ENCODE measurements at places on chromosomes 13 and 19.

- DNase-seq: no peak
Observed at GRCh38 chr13:39656325-39656677, 839 bp downstream of the COG6 start.

- DNase-seq: no peak
Observed at GRCh38 chr13:52846567-52847321, 1.7 kb downstream of the PCDH8 start.

- DNase-seq: no peak
Observed at GRCh38 chr13:29591310-29591709, 4.2 kb downstream of the SLC7A1 start.

DNA sequence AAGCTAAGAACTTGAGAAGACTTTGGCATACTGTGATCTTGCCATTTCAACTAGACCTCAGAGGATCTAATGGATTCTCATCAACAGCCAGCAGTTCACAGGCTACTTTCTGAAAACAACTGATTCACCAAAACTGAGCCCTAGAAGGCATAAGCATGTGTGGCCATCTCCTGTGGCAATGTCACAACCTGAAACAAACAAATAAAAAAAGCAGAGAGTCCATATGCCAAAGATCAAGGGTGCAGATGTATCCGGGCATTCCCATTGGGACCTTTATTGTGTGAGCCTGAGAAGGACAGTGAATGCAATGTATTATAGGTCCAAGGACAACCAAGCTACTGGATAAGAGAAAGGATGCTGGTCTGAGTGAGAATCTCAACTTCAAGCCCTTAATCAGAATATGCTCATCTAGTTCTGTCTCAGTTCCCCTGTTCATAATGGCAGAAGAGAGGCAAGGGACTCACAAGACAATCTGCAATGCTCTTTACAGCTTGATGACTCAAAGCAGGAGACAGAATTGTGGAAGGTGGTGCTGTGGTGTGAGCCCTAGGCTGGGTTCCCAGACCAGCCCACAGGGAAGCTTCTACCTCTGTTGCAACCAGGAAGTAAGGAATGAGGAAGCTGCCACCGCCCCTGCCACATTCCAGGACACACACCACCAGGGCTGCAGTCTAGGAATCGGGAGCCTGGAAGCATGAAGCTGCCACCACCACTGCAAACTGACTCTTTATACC, 133.7 kb downstream of the RAP2A start:
- no peak for DNase-seq

GRCh38 chr19:4052993-4053422, 13.7 kb downstream of the ZBTB7A start:
- no peak for DNase-seq

DNA sequence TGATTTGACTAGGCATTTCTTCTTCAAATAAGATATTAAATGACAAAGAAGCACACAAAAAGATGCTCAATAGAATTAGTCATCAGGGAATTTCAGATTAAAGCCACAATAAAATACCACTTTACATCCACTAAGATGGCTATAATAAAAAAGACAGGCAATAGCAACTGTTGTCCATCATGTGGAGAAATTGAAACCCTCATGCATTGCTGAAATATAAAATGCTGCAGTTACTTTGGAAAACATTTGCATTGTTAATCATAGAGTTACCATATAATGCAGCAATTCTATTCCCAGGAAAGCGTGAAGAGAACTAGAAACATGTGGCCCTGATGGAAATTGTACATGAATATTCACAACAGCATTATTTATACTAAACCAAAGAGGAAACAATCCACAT, 605.5 kb upstream of the SLITRK1 start:
- no peak for DNase-seq

DNA sequence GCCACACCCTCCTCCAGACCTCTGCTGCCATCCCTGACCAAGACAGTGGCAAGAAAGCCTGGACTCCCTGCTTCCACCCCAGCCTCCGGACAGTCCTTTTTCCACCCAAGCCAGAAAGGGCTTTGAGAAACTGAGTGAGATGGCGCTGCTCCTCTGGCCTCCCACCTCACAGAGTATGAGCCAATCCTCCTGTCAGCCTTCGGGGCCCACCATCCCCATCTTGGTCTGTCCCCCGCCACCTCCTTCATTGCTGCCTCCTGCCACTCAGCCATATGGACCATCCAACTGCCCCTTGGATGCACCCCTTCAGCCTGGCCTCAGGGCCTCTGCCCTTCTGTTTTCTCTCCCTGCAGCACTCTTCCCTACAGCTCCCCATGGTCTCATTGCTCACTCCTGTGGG, 125.7 kb downstream of the CRYL1 start:
- no peak for DNase-seq

DNA sequence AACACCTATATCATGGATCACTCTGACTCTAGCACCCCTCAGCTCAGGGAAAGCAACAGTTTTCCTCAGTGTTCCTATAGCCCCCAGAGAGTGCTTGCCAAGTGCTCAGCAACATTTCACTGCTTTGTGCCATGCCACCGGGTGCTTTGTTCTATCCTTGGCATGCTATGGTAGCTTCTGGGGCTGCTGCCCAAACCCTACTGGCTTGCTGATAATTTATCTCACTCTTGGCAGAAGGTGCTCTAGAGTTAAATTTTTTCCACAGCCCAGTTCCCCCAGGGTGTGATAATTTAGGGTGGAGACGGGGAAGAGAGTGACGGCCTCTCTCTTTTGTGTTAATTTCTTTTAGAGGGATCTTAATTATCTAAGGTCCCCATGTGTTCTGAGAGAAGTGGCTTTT, 12.6 kb upstream of the CSNK1A1L start:
- DNase-seq: no peak

DNA sequence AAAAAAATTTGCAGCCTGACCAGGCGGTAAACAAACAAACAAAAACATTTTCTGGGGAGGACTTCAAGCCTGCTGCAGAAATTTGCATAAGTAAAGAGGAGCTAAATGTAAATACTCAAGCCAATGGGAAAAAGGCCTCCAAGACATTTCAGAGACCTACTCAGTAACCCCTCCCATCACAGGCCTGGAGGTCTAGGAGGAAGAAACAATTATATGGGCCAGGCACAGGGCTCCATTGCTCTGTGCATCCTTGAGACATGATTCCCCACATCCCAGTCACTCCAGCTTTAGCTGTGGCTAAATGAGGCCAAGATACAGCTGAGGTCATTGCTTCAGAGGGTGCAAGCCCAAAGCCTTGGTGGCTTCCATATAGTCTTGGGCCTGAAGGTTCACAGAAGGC, 793.4 kb downstream of the SLITRK1 start:
- no peak for DNase-seq

DNA sequence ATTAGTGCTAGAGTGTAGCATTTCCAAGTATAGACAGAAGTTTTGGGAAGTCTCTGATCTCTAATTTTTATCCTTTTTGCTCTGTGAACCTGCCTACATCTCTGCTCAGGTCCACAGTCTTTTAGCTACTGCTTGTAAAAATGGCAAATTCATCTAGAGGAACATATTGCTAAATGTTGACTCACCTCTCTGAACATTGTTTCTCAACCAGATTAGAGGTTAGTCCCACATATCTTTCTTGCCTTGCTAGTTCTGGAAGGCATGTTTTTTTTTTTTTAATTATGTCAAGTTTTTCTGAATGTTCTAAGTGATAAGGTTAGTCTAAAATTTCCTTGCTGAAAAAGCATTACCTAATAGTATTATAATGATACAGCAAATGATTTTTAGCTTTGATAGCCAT, 2889.6 kb upstream of the PCDH20 start:
- DNase-seq: no peak

DNA sequence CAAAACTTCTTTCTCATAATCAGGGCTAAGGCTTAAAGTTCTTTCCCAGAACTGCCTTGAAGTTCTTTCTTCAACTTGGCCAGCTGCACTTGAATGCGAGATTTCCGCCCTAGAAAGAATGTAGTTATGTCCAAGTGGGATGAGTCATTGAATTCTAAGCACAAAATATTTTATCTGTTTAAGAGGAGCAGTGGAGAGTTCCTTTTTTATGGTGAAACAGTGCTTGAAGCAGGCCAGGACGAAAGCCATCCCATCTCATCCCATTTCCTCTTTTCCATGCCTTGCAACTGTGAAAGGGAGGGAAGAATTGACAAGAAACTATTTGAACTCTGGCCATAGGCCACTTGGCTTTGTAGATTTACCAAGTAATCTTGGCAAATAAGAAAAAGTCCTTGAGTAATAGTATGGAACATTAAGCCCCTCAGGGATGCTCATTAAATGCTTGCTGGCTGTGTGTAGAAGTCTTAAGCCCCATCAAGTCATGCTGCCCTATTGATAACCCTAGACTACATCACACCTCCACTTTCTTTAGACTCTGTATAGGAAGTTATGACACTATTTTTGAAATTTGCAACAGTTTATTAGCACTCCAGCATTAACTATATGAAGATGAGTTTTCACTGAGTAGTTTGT, 174.5 kb downstream of the KCTD12 start:
- peak; percentile 22 for DNase-seq

GRCh38 chr13:114087430-114087829, 45.0 kb downstream of the RASA3 start:
- no peak for DNase-seq

GRCh38 chr13:76798037-76798436, 88.2 kb downstream of the KCTD12 start:
- no peak for DNase-seq

DNA sequence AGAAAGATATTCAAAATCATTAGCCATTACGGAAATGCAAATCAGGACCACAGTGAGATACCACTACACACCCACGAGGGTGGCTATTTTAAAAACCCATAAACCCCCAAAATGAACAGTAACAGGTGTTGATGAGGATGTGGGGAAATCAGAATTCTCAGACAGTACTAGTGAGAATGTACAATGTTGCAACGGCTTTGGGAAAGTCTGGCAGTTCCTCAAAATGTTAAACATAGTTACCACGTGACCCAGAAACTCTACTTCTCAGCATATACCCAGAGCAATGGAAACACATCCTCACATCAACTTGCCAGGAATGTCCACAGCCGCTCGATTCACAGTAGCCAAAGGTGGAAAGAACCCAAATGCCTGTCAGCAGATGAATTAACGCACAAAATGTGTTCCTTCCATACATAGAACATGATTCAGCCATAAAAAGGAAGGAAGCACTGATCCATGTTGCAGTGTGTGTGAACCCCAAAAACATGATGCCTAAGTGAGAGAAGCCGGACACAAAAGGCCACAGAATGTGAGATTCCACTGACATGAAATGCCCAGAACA, 7.0 kb downstream of the PLVAP start:
- no peak for DNase-seq

DNA sequence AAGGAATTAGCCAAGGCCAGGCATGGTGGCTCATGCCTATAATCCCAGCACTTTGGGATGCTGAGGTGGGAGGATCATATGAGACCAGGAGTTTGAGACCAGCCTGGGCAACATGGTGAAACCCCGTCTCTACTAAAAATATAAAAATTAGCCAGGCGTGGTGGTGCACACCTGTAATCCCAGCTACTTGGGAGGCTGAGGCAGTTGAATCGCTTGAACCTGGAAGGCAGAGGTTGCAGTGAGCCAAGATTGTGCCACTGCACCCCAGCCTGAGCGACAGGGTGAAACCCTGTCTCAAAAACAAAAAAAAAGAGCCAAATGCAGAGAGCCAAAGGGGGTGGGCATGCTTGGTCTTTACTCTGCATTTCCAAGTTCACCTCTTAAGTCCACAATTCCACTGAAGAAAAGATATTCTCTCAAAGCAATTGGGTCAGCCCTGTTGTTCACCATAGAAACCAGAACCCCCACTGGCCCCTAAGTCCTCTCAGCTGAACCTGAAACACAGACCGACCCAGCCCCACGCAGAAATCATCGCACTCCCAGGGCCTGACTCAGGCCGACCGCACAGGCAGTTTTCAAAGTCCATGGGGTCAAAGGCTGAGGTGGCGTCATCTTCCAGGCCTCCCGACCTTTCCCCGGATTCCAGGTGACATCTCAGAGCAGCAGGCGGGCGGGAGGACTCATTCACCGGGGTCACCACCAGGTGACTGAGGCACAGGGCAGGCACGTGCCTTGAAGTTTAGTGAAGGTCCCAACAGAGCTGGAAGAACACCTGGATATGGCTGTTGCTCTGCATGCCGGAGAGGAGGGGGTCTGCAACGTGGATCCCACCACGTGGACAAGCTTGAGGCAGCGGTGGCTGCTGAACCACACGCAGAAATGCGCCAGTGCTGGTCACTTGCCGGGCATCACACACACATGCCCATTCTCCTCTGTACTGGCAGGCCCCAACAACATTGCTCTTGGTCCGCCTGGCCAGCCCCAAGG, 33.1 kb downstream of the SLC25A42 start:
- no peak for DNase-seq

- no peak for DNase-seq
Observed at GRCh38 chr19:35247526-35248309, 1.1 kb upstream of the LSR start.

DNA sequence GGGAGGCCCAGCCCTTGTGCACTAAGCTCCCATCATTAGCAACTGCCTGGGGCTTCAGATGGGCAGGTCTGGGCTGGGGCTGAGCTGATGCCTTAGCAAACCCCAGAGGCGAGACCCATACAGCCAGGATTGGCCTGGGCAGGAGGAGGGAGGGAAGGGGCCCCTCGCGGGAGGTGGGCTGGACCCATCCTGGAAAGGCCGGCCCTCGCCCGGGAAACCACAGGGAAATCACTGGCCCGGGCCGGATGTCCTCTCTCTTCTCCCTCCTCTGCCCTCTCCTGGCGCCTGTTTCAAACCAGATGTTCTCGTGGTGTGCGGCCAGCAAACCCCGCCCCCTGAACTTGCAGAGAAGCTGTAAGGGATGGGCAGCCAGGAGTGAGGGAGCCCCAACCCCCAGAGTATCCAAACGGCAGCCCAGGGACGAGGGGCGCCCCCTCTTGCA, 43.1 kb downstream of the TMEM255B start:
- DNase-seq: no peak

DNA sequence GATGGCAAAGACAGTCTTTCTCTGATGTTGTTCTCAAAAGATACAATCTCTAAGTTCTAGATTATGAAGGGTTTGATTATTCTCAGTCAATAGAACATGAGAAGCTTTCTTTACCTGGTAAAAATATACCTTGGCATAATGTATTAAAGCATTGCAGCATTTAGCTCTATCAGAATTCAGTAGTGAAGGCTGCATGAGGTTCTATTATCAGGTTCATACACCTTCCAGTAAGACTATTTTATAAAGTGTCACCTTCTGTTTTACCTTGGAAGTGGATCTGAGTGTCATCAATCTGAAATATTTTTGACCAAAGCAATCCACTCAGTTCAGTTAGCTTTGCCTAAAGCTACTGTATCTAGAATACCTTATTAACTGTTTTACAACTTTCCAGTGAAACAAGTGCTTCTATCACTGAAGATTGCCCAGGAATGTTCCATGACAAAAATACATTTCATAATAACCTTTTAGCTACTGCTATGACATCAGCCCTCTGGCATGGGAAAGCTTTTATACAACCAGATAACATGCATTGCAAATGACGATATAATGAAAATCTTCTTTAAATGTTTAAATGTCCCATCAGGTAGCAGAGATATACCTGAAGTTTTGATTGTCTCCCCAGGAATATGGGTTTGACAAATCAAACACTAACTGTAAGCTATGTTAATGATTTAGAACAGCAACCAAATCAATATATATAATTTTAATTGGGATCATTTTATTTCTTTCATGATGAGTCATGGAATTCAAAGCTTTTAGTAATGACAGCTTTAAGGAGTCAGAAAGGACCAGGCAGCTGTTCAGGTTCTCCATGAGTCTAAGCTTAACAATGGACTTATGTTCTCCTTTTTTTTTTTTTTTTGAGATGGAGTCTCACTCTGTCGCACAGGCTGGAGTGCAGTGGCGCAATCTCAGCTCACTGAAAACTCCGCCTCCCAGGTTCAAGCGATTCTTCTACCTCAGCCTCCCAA, 72.2 kb downstream of the UFM1 start:
- DNase-seq: no peak

- DNase-seq: no peak
Observed at GRCh38 chr19:30719999-30720345, 347.8 kb downstream of the ZNF536 start.

GRCh38 chr13:26996965-26997752, 174.5 kb downstream of the USP12 start:
- DNase-seq: no peak

Data from brain pericyte (primary cell).